Neural crest cell (in vitro differentiated cells): ENCODE measurements at places on chromosomes 3 and 15.

DNA sequence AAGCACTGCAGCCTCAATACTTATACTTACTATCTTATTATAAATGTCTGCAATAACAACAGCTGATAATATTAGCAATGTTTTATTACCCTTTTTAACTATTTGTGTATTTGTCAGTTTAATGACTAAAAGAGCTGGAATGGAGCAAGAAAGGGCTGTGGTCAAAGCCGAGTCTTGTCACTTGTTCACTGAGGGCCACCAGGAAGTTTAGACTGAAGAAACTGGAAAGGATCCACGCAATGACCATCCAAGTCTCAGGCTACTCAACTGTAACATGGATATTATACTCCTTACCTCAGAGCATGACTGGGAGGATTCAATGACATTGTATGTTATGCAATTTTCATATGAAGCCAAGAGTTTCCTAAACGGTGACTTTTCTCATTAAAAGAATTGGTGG is 90.4 kb downstream of the TJP1 start:
- no peak for DNase-seq

DNA sequence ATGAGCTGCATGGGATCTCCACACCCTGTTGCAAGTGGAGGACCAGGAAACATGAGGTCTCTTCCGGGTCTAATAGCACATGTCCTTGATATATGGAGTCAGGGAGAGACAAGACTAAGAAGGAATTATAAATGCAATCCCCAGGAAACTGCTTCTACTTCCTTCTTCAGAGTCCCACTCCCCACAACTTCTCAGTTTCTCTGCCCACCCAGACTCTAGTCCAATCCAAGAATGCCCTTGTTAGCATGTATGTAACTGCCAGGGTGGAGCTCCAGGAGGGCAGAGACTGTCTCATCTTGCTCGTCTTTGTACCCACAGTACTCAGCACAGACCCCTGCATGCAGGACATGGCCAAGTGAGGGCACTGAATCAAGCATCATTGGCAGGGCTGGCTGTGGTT is 8.3 kb downstream of the DAPK2 start:
- DNase-seq: no peak

GRCh38 chr3:186099178-186099577 is 9.7 kb downstream of the ETV5 start:
- no peak for DNase-seq

DNA sequence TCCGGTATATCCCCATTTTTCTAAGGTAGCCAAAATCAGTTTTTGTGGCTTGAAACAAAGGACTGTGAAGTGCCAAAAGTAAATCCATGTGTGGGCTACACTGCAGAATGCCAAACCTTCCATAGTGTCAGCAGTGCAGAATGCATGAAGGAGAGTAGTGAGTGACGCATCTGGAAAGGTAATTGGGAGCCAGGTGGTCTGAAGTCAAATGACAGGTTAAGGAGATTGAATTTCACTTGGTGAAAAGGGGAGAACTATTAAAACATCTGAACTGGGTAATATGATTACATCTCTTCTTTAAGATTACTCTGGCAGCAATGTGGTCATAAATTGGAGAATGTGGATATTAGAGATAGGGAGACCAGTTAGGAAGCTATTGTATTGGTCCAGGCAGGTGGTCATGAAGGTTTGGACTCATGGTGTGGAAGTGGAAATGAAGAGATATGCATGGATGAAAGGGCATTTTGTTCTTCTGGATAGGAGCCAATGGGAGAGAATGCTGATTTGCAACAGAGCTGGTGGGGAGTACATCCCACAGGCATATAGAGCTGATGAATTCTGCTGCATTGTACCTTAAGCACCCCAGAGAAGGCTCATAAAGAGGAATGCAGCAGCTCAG is 118.2 kb downstream of the ECT2 start:
- no peak for DNase-seq

DNA sequence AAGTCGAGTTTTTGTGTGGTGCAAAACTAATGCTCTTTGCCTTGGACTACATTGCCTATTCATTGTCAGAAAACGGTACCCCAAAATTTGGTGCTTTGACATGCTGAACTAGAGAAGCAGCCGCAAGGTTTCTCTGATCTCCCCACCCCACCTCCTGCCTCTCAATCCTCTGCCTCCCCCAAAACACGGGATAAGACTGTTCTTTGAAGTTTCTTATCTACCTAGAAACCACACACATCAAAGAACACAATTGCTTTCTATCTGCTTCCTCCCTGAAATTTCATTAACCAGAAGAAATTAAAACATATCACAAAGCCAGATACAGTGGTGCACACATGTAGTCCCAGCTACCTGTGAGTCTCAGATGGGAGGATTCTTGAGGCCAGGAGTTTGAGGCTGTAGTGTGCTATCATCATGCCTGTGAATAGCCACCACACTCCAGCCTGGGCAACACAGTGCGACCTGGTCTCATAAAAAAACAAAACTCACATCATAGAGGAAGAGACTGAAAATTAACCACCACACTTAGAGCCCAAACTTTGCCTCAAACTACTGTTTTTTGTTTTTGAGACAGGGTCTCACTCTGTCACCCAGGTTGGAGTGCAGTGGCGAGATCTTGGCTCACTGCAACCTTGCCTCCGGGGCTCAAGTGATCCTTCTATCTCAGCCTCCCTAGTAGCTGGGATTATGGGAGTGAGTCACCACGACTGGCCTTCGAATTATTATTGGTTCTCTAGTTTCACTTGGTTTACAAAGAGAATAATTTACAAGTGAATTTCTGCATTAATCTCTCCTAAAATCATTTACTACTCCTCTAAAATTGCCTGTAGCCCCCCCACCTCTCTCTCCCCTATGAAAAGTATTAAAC is 2.7 kb upstream of the PCNP start:
- DNase-seq: no peak

DNA sequence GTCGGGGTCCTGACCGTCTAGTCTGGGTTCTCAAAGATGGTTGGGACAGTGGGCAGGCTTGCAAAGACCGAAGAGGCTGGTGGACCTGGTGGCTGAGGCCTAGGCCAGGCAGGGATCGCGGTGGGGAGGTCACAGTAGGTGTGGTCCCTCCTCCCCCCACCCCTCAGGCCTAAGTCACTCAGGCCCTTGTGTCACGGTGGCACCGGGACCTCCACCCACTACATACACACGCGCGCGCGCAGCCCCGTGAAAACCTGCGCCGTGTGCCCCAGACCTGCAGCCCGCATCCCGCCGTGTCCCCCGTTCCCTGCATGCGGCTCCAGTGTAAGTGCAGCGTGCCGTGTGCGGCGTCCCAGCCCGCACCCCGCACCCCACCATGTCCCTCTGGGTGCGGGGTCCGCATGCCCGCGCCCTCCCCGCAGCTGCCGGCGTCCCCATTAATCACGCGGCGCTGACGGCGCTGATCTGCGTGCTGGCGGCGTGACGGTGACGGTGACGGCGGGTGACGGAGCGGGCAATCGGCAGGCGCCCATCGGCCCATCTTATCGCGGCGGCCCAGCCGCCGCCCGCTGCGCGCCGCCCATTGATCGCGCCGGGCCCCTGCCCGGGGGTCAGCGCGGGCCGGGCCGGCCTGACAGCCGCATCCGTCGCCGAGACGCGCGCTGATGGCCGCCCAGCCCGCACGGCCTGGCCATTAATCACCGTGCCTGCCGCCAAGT is 24.4 kb downstream of the SEC61A1 start:
- peak; percentile 29 for DNase-seq

DNA sequence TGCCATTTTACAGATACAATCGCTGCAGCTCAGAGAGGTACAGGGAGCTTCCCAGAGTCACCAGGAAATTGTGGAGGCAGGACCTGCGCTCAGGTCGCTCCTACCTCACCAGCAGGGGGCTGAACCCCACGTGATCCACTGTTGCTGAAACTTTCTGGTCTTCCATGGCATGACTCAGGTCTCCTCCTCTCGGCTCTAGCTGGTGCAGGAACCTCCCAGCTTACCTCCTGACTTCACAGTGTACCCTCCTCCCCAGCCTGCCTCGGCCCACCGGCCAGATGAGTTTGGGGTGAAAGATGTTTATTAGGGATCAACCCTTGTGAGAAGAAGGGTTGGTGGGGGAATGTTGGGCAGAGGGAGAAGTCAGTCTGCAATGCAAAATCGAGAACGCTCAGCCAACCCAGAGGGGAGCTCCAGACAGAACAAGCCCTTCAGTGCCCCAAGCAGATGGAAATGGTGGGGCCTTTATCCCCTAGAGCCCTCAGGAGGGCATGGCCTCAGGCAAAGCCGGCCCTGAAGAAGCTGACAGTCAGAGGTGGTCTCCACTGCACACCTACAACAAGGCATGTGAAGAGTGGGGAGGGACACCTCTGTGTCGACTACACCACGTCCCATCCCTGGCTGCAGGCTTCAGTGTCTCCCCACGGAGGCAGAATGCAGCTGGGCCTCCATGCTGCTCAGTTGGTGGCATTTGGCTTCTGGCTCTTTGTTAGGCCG is 118.6 kb upstream of the PRR20G start:
- DNase-seq: no peak

DNA sequence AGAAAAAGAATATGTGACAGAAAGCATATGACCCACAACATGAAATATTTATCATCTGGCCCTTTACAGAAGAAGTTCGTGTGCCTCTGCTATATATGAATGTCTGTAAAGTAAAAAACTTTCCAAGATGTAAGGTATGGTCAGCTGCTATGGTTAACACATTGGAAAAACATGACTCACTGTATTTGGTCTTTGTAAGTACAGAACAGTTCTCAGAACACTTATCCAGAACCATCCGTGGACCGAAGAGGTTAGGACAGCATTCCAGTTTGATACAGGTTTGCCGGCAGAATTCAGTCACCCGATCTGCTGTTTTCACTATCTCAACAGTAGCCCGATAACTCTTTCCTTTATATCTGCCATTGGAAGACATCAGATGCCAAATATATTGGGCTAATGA is 13.5 kb upstream of the STIMATE start:
- no peak for DNase-seq

DNA sequence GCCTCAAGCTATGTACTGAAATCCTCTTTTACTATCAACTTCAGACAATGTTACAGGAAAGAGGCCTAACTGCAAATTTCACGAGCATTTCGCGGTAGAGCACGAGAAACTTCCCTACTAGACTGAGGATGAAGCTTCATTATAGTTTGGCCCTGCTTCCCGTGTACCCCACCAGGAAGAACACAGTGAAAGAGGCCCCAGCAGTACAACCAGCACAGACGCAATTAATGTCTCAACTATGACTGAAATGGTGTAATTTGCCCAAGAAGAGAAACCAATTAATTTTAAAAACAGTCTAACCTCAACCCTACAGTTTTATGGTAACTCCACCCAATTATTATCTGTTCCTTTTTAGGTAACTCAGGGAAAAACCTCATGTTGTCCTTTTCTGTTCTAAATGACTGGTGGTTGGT is 12.1 kb downstream of the CHSY1 start:
- DNase-seq: no peak

DNA sequence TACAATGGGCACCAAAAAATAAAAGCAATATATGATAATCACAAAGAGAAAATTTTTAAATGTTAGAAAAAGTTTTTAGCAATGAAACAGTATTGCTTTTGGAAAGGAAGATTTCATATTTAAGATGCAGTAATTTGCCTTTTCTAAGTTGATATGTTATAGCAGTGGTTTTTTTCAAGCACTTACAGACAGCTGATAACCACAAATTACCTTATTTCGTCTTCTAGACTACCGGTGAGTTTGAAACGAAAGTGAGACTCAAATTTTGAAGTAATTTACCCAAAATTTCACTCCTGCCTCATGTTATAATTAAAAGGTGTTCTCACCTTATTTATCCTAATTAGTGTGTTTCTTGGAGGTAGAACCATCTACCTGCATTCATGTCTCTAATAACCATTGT is 207.8 kb downstream of the MCTP2 start:
- DNase-seq: no peak

GRCh38 chr3:29892976-29893554 is 612.2 kb downstream of the RBMS3 start:
- no peak for DNase-seq

DNA sequence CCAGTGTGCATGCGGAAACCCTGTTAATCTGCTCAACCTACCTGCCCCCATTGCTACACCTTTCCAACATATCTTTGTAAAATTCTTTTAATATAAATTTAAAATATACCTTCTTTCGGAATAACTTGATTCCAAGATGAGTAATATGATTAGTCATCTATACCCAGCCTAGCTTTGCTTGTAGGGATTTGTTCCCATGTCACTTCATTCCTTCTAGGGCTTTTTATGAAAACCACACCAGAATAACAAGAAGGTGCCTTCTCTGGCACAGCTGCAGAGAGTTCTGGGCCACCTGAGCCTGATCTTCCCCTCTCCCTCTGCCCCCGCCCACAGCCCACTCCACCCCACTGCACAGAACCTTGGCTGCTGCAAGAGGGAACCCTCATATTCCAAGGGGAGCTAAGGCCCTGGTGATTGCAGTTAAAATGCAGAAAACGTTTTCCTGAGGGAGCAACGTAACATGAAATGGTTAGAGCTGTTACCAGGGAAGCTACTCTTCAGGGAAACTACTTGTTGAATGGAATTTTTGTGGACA is 38.6 kb upstream of the HACD2 start:
- no peak for DNase-seq
